Breast epithelium (tissue), 4 donors: ENCODE measurements at places on chromosomes 3 and 15. TPM values are rescaled to one million over a fixed set of nuclear protein-coding genes. Genes with fewer than 3 reads are reported as not detected.

GRCh38 chr3:141942006-141942405 lies 65.6 kb downstream of the ATP1B3 start:
- no peak for DNase-seq

GRCh38 chr3:134075846-134076245 lies 46.1 kb upstream of the SLCO2A1 start:
- peak; percentile 13 for DNase-seq

GRCh38 chr15:76636059-76636458 lies 269.1 kb downstream of the SCAPER start:
- no peak for DNase-seq

DNA sequence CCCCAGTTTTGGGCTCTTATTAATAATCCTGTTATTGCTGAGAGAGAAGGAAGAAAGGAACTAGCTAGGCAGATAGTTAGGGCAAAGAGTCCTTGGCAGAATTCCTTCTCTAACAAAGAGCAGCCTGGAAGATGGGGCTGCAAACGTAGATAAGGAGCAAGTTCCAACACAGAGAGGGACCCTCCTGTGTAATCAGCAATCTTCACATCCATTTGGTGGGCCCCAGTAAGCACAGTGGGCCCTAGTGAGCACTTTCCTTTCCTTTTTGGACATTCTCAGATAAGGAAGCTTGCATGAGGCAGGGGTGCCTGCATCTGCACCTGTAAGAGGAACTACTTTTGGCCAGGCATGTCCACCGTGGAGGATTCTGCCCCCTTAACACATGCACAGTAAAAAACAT lies 119.6 kb upstream of the SGO1 start:
- no peak for DNase-seq

- DNase-seq: no peak
Observed at GRCh38 chr3:154023148-154023547, 98.0 kb upstream of the ARHGEF26 start.

- no peak for DNase-seq
Observed at GRCh38 chr3:28308196-28308595, 40.3 kb upstream of the ZCWPW2 start.

GRCh38 chr15:77075528-77075927 lies 4.6 kb upstream of the TSPAN3 start:
- no peak for DNase-seq

DNA sequence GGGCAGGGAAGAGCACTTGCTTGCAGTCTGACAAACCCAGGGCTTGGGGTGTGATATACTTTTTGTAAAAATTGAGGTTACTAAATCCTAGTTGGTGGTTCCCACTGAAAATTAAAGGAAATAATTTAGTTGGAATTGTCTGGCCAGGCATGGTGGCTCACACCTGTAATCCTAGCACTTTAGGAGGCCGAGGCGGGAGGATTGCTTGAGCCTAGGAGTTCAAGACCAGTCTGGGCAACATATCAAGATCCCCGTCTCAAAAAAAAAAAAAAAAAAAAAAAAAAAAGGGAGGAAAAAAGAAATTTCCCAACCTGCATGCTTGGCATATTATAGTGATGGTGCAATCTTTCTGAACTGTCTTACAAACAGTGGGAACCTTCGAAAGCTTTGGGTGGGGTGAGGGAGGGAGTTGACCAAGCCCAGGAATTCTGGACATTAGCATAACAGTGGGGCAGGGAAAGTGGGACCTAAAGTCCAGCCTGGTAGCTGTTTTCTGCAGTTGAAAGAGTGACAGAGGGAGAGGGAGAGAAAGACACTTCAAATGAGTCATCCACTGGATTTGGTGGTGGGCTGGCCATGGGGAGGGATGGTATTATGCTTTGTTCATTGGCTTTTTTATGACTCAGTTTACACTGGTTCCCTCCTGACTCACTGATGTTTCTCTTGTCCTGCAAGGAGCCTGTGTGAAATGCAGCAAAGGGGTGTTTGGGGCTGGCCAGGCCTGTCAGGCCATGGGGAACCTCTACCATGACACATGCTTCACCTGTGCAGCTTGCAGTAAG lies 41.1 kb downstream of the LIMD1 start:
- no peak for DNase-seq

DNA sequence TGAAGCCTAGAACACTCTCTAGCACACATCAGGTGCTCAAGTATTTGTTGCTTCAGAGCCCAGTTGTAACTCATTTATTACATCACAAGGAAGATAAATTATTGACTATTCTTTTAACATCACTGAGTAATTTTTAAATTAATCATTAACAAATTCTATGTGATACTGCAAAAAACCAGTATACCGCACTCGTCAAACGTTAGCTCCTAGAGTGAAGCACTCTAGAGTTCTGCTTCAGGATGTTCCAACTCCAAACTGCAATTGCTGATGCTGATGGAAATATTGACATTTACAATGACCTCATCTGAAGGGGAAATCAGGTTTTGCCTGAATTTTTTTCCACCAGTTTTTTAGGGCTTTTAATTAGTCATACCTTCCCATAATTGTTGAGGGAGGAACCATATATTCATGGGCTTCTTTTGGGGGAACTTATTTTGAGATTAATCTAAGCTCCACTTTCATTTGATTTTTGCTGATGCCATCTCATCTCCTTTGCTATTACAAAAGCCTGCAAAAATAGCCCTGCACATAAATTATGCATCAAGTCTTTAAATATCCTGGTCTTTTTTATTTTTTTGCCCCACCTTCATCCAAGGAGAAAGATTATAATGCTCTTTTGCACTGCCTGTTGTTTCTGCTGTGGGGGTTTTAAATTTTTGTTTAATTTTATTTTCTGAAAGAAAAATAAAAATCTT lies 123.0 kb upstream of the STAC start:
- DNase-seq: no peak

- no peak for DNase-seq
Observed at GRCh38 chr3:194040516-194041273, 95.3 kb upstream of the HES1 start.

GRCh38 chr15:67125589-67126502 lies 60.4 kb downstream of the SMAD3 start:
- DNase-seq: peak; percentile 72

DNA sequence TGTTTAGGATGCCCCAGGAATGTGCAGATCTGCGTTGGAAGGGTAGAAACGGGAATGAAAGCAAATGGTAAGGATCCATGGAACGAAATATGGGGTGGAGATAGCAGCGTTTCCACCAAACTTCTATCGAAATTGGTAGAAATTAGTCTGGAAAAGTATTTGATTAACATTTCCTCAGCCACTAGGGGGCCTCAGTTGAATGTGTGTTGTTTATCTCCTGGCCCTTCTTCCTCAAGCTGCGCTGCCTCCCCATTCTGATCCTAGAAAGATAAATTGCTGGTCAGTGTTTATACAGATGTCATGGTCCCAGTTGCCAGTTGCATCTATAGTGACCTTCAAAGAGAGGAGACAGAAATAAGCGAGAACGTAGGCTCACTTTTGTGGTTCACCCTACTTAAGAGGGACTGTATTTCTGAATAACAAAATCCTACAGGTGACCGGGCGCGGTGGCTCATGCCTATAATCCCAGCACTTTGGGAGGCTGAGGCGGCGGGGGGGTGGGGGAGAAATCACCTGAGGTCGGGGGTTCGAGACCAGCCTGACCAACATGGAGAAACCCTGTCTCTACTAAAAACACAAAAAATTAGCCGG lies 457.1 kb downstream of the SQOR start:
- DNase-seq: no peak

DNA sequence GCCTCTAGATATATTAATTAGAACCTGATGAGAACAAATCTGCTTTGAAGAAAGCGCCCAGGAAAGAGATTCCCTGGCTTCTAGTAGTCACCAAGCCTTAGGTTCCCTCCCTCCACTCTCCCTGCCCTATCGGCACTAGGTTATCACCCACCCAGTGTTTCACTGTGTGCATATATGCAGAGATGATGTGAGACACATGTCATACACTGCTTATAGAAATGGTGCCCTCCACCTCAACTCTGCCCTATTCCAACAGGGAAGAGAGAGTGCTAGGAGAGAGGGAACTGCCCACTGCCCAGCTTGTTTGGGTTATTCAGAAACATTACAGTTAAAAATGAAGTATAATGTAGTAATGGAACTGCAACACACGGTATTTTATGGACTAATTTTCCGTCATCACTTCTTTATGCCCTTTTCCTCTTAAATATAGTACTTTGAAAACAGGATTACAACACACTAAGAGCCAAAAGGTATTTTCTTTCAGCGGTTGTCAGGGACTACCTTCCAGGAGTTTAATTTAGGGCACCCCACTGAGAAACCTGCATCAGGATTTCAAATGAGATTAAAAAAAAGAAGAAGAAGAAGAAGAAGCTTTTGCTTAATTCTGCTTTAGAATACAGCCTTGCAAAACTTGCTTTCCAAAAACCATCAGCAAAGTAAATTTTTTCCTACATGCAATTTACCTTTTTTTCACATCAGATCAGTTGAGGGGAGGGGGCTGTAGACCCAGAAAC lies 55.3 kb downstream of the MEIS2 start:
- no peak for DNase-seq

- no peak for DNase-seq
Observed at GRCh38 chr3:134704556-134704955, 53.7 kb upstream of the KY start.

DNA sequence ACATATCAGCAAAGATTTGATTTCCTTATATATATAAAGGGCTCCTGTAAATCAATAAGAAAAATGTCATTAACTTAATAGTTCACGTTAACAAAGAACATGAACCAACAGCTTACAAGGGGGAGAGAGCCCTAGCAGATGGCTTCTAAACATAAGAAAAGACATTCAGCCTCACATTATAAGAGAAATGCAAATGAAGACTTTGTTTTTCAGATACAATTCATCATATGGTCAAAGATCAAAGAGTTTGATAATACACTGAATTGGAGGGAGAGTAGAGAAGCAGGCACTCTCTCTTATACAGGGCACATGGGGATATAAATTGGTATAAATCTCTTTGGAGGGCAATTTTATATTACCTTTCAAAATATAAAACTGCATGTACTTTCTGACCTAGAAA lies 21.1 kb downstream of the RBP2 start:
- no peak for DNase-seq

- no peak for DNase-seq
Observed at GRCh38 chr15:59413577-59413976, 24.4 kb upstream of the FAM81A start.

DNA sequence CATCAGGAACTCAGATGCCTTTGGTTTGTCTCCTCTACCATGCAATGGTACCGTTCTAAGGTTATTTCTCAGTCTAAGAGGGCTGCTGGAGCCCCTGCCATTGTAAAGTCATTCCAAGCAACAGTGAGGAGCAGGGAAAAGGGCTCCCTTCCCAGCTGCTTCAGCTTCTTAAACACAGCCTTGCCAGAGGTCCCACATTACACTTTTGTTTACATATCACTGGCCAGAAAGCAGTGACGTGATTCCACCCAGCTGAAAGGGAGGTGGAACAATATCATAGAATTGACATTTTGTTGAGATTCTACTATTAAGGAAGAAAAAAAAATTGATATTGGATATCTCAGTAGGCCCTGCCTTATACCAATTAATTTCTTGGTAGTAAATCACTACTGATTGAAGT lies 194.6 kb downstream of the SUCLG2 start:
- no peak for DNase-seq

- DNase-seq: no peak
Observed at GRCh38 chr3:173744895-173745294, 347.4 kb downstream of the NLGN1 start.

GRCh38 chr15:90585863-90586262 lies 56.1 kb downstream of the CRTC3 start:
- no peak for DNase-seq

DNA sequence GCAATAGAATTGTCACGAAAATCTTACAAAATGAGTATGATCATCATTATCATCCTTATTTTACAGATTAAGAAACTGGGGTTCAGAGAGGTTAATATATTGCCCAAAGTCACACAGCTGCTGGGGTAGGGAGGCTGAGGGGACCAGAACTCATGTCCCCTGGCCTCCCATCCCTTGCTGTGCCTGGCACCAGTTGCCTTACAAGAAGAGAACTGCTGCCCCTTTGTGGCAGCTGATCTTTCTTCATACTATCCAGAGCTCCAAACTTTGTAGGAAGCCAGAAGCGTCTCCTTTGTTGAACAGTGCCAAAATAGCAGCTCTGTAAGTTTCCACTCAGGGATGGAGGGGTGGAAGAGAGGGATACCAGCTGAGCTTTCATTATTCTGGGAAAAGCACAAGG lies 236.8 kb upstream of the TBC1D5 start:
- no peak for DNase-seq

The SH2D7 gene
- total RNA-seq: not detected

The LOXL1 gene
- total RNA-seq: 11.3 TPM

The KCNMB2 gene
- total RNA-seq: 0.59 TPM

The RBP2 gene
- total RNA-seq: not detected

The CATSPER2 gene
- total RNA-seq: 10.2 TPM

The AHSG gene
- not detected for total RNA-seq

The PRR20G gene
- total RNA-seq: not detected

The AADACL2 gene
- 0.73 TPM for total RNA-seq

The GUCA1C gene
- total RNA-seq: not detected

The RLBP1 gene
- not detected for total RNA-seq

The MBD4 gene
- 29.8 TPM for total RNA-seq

The CERS3 gene
- 3.7 TPM for total RNA-seq

The CCNB2 gene
- total RNA-seq: 0.29 TPM
